ENCODE measurements at places on chromosomes 12 and 14. TPM values are rescaled to one million over a fixed set of nuclear protein-coding genes. Genes with fewer than 3 reads are reported as not detected.

Gene CCND2
- 130 TPM for total RNA-seq

Gene COL2A1
- total RNA-seq, result not detected

Gene GPRC5A
- total RNA-seq, result 9.3 TPM

Gene FGF6
- total RNA-seq, result not detected

Gene PLEKHD1
- not detected for total RNA-seq

Gene HOXC5
- 5.6 TPM for total RNA-seq

Gene IRAK3
- total RNA-seq, result 19.3 TPM

Gene PRIM1
- 6.4 TPM for total RNA-seq

Gene AMHR2
- not detected for total RNA-seq

Gene SDR9C7
- total RNA-seq, result 0.18 TPM

Gene RASAL1
- 8.6 TPM for total RNA-seq

Gene FSCB
- total RNA-seq, result 0.36 TPM

Gene SLC35E3
- total RNA-seq, result 13.8 TPM

Gene INSM2
- not detected for total RNA-seq

Gene ABCD4
- 89.7 TPM for total RNA-seq

Gene DPF3
- 2.9 TPM for total RNA-seq

Gene LRRK2
- 51.7 TPM for total RNA-seq

Gene MUCL1
- total RNA-seq, result not detected

Gene TPPP2
- total RNA-seq, result 0.49 TPM

Gene STYK1
- 0.85 TPM for total RNA-seq

Gene RBM19
- total RNA-seq, result 40.3 TPM

Gene DCN
- 2,017 TPM for total RNA-seq

Gene PRORP
- total RNA-seq, result 16.5 TPM

Gene FOS
- total RNA-seq, result 209 TPM

Gene KCNJ8
- total RNA-seq, result 10.8 TPM

Gene CLEC6A
- total RNA-seq, result not detected

Gene NRL
- total RNA-seq, result 2.9 TPM

Gene BIN2
- total RNA-seq, result 11.2 TPM

Gene PMCH
- not detected for total RNA-seq

Gene AHNAK2
- total RNA-seq, result 77.7 TPM

Gene HNF1A
- total RNA-seq, result not detected

Gene SLC17A8
- not detected for total RNA-seq

Gene TAPBPL
- total RNA-seq, result 23.5 TPM

Gene GSKIP
- 16.4 TPM for total RNA-seq

Gene RFLNA
- 28.1 TPM for total RNA-seq

Gene CFAP54
- total RNA-seq, result 1.2 TPM

Gene MAGOHB
- total RNA-seq, result 20.6 TPM

Gene NPAS3
- total RNA-seq, result 14.6 TPM

Gene FGF23
- not detected for total RNA-seq

Gene SSPN
- 119 TPM for total RNA-seq

Gene CSRP2
- total RNA-seq, result 28.8 TPM

Gene BLTP3B
- total RNA-seq, result 40.4 TPM

Gene SALL2
- total RNA-seq, result 16.3 TPM

Gene DLGAP5
- 0.31 TPM for total RNA-seq

Gene SDSL
- 1.8 TPM for total RNA-seq

Gene C12orf42
- total RNA-seq, result 0.89 TPM

Gene RNASE4
- 81.6 TPM for total RNA-seq

Gene OR6C74
- total RNA-seq, result not detected
